ENCODE measurements at places on chromosomes 3 and 15.

- no peak for DNase-seq
Measured at GRCh38 chr3:16653712-16654111, 48.5 kb upstream of the DAZL start.

DNA sequence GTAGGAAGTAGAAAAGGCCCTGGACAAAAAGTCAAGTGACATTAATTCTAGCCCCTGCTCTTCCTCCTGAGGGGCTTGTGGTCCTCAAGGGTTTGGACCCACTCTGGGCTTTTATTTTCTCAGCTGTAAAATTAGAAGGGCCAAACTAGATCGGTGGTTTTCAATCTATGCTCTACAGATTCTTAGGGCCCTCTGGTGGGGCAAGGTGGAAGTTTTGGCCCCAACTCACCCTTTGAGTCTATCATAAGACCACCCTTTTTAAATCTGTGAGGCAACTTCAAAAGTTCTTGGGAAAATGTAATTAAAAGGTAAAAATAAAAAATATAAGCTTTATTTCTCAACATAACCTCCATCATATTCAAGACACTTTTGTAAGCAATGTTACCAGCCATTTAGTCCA, 25.6 kb upstream of the CFAP161 start:
- no peak for DNase-seq

DNA sequence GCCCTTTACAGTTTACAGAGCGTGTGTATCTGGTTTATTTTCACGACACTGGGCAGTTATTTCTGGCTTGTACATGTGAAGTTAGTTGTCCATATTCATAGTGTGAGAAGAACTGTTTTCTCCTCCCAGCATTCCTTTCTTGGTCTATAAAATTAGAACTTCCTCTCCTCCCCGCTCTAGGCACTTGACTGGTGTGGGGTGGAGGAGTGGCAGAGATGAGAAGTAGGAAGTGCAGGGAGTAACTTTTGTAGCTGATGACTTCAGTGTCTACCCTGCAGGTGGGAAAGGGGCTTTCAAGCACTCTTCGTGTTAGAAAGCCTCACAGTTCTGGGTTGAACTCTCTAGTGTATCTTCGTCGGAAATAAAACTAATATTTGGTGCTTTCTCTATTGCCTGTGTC, 13.4 kb downstream of the APOD start:
- DNase-seq = no peak

DNA sequence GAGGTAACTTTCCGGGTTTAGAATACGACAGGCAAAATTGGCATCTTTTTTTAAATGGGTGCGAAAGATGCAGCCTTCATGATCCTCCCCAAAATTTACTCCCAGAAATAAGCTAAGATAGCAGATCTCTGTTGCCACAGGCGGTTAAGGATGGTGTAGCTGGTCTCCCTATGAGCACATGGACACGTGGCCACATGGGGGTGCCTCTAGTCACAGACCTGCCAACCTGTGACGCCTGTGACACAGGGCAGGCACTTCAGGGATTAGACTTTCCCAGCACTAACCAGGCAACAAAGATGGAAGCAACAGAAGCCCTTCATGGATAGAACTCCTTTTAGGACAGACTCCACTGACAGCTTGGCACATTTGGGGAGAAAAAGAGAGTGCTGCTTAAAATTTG, 320.3 kb downstream of the THSD4 start:
- DNase-seq = no peak

- DNase-seq = no peak
Measured at GRCh38 chr15:70466895-70467529, 296.3 kb downstream of the UACA start.

- no peak for DNase-seq
Measured at GRCh38 chr3:119743921-119744320, 38.0 kb upstream of the NR1I2 start.

DNA sequence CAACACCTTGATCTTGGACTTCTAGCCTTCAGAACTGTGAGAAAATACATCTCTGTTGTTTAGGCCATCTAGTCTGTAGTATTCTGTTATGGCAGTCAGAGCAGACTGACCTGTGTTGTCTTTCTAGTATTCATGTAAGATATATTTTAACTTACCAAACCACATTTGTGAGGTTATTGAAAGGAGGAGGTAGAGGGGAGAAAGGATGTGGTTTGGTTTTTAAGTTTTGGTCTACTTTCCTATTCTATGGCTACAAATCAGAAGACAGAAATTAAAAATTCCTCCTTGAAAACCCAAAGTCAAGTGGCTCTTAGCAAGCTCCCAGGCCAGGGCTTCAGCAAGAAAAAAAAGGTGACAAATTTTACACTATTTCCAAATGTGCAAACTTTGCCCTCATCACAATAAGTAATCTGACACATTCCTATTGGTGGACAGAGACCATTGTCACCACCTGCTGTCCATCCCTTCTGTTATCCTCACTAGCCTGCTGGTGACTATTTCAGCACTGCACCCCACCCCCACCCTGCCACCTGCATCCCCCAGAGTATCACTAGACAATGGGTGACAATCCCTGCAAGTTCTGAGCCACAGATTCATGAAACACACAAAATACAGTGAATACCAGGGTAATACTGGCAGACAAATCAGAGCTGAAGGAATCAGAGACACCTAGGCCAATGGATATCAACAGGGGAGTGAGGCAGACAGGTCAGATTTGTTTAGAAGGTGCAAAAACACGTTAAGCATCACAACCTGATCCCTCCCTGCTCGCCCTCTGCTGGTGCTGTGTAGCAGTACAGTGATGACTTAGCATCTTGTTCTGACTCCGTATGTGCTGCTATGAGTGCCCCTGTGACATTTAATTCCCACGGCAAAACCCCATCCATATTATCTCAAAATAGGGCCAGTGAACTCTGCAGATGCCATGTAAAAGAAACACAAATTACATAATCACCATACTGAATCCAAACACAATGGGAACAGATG, 79.0 kb upstream of the DCLK3 start:
- DNase-seq = no peak

DNA sequence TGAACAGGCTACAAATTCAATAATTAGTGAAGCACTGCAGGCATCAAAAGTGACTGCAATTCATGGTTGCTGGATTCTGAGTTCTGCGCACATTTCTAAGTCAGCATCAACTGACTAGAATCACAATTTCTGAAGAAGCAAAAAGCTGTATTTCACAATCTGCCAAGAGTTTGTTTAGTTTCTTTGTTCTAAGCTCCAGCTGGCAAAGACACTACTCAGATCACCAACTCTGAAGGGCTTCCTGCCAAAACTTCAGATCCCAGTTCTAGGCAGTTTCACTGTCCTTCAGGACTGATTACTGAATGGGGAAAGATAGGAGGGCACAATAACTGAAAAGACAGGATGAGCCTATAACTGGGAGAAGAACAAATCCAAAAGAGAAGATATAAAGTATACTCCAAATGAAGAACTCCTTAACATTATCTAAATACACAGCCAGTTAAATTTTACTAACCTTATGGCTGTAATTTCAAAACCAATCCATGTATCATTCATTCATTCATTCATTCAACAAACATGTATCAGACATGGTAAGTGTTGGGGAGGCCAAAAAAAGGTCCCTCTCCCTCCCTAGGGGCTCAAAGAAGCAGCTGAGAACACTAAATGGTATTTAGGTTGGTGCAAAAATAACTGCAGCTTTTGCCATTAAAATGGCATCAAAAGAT, 17.1 kb downstream of the TJP1 start:
- no peak for DNase-seq

GRCh38 chr3:56681984-56682461, 1.0 kb downstream of the TASOR start:
- no peak for DNase-seq

- DNase-seq = no peak
Measured at GRCh38 chr3:89278302-89279025, 171.0 kb downstream of the EPHA3 start.

DNA sequence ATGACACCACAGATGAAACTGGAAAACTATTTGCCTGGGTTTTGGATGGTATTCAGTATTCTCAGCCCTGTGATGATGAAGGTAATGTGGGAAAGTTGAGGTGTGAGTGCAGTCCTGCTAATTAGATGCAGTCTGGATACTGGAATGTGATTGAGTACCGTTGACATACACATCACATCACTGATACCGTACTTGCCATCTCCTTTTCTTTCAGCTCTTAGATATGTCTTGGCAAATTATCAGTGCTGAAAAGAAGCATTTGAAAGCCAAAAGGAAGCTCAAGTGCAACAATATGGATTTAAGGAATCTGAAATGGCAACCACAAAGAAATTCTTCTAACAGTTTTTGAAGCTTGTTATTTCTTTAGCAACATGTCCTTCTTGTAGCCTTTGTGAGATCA, 381.4 kb upstream of the TGFBR2 start:
- DNase-seq = no peak

Data from NCI-H510A (cell line).